ENCODE measurements at places on chromosomes 3 and 15.

DNA sequence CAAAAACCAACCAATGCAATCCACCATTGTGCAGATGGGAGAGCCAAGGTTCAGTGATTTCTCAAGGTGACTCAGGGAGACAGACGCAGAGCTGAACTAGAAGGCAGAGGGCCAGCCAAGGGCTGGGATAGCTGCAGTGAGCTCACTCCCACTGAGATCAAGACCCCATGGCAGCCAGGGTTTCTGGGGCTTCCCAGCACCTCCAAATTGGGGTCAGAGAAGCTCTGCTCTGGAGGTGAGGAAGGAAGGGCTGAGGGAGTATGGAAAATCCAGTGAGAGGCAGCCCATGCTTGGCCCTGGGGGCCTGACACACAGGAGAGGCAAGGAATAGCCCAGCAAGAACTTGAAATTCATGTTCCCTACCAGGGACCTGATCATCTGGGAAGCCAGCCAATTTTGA is 61.0 kb downstream of the ISG20 start:
- no peak for DNase-seq

DNA sequence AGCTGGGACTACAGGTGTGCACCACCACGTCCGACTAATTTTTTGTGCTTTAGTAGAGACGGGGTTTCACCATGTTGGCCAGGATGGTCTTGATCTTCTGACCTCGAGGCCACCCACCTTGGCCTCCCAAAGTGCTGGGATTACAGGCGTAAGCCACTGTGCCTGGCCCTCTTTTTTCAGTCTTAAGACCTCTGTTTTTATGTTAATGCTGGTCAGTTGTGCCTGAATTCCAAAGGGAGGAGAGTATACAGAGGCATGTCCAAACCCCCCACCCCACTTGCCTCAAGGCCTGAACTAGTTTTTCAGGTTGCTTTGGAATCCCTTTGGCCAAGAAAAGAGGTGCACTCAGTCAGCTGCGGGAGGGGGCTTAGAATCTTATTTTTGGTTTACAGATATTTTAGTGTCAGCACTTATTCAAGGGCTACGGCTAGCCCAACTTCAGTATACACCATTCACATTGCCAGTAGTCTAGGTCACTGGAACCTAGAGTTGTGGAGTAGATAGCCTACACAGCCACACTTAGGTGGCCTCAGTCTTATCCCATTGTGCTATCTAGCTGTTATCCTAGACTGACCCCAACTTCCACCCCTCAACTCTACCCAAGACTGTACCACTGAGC is 128.0 kb upstream of the TPM1 start:
- no peak for DNase-seq

DNA sequence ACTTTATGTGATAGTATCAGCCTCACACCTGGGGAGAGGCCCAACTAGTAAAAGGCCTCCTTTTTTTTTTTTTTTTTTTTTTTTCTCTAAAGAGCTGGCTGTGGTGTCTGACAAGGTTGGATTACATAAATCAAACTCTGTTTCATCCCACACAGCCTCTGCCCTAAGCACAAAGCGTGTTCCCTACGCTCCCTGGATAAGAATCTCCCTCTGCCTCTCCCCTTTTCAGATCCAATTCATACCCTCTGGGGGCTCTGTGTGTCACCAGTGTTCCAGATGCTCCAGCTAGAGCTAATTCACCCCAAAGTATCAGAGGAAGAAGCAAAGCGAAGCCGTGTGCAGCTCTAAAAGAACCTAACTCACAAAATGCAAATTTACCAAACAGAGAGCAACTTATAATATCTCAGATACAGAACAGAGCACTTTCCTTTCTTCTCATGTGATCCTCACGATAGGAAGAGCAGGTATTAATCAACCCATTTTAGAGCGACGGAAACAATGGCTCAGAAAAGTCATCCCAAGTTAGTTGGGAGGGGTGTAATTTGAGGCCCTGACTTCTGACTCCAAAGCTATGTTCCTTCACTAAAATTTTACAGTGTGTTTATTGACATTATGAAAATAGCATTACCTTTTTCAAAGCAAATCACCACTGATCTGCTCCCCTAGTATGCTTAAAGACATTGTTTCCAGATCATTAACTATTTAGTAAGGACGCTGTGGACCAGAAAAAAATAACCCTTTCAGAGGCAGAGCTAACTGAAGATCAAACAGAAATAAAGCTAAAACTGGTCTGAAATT is 12.4 kb downstream of the BMF start:
- no peak for DNase-seq

GRCh38 chr3:105214590-105214989 is 152.1 kb upstream of the ALCAM start:
- DNase-seq = no peak

DNA sequence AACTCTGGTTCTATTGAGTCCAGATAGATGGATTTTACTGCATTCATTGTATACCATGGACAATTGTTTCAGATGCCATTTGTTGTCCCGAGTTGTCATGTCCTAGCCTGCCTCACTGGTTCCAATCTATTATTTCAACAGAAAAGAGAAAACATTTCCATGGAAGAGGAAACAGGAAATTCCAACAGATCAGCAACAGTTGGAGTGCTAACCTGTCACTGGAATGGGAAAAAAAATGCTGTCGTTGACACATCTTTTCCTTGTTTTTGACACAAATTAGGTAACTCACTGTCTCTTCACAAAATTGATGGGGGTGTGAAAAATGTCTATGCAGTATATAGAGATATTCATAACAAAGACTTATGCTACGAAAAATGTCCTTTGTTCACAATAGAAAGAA is 432.0 kb upstream of the TBL1XR1 start:
- no peak for DNase-seq

DNA sequence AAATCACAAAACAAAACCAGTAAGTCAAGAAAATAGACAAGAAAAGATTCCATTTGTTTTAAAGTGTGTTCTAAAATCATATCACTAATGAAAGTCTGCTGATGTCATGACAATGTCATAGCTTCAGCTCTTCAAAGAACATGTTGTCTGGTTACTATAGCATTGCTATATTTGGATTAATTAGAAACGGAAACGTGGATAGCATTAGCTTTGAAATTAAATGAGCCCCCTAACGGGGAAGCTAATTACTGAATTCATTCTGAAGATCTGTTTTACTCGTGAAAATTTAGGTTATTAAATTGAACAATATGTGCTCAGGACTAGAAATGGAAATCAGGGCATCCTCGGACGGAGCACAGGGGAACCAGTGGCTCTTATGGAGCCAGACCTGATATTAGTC is 316.7 kb upstream of the AGTR1 start:
- DNase-seq = no peak

DNA sequence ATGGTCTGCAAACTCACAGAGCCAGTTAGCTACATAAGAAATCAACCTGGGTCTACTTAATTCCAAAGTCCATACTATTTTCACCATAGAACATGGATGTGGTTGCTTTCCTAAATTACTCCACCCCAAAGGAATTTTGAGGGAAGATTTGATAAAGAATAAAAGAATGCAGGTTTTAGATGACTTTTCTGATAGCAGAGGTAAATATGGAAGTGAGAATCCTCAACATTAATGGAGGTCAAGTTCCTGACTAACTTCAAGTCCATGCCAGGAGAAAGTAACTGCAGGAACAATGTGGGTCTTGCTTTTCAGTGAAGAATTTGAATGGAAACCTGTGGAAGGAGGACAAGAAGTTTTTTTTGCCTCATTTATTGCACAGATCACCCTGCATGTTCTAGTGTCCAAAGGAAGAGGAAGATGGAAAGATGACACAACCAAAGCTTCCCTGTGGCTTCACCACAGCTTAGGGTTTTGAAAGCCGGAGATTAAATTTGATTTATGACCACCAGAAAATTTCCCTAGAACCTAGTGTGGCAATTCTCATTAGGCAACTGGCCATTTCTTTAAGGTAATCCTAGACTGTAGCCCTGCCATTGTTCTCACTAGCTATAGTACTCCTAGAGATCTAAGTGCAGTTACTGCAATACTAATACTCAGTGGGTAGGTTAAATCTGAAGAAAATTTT is 429.7 kb downstream of the RAP2B start:
- DNase-seq = no peak

- DNase-seq = no peak
Measured at GRCh38 chr3:41523897-41524296, 324.6 kb downstream of the CTNNB1 start.

DNA sequence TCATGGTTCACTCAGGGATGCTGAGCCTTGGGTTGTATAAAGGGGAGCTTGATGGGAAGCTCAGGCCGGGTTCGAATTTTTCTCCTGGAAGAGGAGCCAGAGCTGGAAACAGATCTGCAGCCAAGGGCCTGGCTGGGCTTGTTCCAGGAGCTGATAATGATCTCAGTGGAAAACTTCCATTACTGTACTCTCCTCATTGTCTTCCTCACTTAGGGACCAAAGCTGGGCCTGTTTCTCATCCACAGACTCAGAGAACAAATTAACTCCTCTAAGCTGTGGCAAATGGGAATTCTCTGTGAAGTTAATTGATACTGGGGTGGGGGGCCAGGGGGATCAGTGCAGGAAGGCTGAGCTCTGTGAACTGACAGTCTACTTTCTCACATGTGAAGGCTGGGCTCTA is 92.0 kb downstream of the PRICKLE2 start:
- no peak for DNase-seq
